ENCODE measurements at places on chromosomes 13 and 19.

DNA sequence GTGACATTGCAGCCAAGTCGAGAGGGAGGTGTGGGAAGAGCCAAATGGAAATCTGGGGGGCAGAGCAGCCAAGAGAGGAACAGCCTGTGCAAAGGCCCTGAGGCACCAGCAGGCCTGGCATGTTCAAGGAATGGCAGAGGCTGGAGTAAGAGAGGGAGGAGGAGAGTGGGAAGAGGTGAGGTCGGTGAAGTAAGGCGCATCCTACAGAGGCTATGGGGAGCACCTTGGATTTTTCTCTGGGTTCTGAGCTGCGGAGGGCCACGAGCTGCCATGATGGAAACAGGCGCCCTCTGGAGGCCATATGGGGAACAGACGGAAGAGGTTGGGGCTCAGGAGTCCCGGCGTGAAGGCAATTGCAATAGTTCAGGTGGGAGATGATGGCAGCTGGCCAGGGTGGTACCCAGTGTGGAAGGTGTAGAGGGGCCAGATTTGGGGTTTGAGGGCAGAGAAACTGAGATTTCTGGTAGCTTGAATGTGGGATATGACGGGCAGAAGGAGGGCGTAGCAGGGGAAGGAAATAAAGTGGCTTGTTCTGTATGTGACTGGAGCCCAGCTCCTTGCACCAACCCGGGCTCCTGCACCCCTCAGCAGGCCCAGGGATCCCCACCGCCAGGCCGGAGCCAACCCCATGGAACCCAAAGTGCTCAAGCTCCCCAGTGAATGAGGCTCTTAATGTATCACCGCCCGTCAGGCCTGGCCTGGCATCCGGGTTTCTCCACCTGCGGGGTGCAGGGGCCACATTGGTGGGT, 20.5 kb upstream of the STRN4 start:
- DNase-seq, result no peak

- no peak for DNase-seq
Observed at GRCh38 chr13:30193279-30194234, 113.8 kb downstream of the KATNAL1 start.

GRCh38 chr13:110262508-110263291, 44.3 kb downstream of the COL4A1 start:
- DNase-seq, result no peak

- no peak for DNase-seq
Observed at GRCh38 chr13:101019126-101019525, 344.5 kb upstream of the TMTC4 start.

DNA sequence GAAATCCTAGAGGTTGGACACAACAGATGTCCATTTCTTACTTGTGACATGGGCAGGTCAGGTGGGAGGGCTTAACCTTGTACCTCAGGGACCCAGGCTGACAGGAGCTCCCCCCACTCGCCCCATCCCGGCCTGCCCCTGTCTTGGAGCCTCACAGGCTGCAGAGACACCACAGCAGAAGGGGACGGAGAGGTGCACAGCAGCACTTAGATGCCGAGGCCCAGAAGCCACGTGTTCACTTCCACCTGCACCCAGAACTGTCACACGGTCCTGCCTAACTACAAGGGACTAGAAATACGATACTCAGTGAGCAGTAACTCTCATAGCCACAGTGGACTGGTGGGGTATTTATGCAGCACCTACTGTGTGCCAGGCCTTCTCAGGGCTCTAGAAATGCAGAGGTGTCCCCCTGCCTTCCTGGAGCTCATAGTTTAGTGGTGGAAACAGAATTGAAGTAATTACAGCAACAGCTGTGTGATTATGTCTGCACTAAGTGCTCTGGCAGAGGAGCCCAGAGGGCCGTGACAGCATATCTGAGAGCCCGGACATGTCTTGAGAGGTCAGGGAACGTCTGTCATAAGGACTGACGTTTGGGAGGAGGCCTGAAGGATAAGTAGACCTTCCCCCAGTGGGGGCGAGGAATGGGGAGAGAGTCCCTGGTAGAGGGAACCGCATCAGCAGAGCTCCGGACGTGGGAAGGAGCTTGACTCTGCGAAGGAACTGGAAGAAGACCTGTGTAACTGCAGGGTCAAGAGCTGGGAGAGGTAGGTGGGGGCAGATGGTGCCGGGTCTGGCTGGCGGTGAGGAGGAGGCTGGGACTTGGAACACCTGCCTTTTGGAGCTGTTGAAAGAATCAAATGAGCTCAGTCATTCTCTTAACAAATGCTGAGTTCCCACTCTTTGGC, 130.0 kb downstream of the SIPA1L3 start:
- no peak for DNase-seq

DNA sequence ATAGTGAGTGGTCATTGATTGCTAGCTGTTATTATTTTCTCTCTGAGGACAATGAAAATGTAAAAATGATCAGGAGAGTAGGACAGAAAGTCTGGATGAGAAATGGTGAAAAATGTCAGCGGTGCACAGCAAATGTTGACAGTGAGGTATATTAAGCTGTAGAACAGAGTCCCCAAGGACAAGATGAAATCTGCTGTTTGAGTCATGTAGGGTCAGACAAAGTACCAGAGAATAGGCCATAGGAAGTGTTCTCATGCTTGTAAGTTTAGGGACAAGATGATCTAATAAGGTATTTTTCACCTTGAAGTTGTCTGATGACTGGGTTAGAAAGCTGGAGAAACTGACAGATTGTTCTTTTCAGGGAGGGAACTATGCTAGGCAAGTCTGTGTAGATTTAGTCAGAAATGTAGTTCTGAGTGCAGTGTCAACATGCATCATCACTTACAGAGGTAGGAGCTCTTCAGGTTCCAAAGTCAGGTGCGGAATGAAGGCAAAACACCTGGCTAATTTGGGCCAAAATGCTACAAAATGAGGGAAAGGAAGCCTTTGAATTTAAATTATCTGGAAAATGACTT, 369.3 kb downstream of the DLEU7 start:
- DNase-seq, result no peak

GRCh38 chr19:33844478-33844877, 47.8 kb downstream of the KCTD15 start:
- no peak for DNase-seq

DNA sequence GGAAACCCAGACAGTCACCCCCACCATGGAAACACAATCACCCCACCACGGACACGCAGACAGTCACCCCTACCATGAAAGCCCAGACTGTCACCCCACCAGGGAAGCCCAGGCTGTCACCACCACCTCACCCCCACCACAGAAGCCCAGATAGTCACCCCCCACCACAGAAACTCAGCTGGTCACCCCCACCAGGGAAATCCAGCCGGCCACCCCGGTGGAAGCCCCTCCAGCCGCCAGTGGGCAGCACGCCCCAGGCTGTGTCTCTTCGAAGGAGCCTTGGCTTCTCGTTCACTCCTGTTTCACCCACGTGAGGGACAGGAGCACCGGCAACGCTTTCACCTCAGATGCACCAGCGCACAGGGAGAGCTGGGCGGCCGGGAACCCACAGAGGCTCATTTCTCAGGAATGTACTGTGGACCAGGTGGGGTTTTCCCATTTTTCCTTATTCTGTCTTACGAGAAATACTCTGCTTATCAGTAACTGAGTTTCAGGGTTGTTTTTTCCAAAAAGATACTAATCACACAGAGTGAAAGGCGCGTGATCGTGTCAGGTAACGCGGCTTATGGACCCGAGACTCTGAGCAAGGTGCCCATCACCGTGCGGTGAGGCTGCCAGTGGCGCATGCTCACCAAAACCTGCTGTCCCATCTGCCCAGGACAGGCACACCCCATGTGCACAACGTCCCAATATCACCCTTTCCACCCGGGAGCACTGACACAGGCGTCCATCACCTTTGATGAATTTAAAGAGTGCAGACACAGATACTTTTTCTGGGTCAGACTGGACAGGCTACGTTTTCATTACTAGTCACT, 28.0 kb downstream of the CARS2 start:
- no peak for DNase-seq

GRCh38 chr19:45130888-45131615, 29.7 kb downstream of the NKPD1 start:
- peak; percentile 95 for DNase-seq

DNA sequence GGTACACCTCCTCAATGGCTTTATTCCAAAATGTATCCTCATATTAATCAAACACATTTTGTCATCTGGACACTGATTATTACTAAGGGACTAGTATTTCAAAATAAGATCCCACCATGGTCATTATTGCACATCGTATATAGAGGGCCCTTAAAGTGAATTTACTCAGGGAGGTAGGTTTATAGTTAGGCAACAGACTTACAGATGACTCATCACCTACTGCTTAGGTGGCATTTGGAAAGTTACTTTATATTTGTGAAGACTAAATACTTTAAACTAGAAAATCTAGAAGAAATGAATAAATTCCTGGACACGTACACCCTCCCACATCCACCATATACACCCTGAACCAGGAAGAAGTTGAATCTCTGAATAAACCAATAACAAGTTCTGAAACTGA, 353.0 kb downstream of the KCTD12 start:
- DNase-seq, result no peak

DNA sequence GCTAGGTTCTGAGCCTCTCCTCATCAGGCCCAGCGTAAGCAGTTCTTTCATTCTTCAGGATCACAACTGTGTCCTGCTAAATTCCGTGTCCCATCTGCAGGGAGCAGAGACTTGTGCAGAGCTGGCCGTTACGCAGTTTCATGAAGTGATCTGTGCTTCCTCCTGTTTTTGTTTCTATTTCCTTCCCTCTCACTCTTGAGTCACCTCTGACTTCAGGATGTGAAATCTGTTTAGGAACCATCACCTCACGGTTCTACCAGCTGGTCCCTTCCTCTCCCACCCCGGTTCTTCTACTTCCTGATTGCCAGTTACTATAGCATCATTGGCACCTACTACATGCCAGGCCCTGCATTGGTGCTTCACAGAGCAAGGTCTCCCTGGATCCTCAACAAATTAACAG, 8.5 kb downstream of the MAU2 start:
- no peak for DNase-seq

DNA sequence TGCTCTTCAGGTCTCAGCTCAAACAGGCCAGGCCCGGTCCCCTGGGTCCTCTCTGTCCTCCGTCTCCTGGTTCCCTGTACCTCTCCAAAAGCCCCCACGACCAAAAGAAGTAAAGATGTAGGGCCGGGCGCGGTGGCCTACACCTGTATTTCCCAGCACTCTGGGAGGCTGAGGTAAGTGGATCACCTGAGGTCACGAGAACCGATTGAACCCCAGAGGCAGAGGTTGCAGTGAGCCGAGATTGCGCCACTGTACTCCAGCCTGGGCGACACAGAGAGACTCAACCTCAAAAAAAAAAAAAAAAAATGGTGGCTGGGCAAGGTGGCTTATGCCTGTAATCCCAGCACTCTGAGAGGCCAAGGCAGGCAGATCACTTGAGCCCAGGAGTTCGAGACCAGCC, 22.0 kb upstream of the BCL3 start:
- no peak for DNase-seq

GRCh38 chr19:11434703-11435056, 241 bp downstream of the ODAD3 start:
- DNase-seq, result no peak

GRCh38 chr13:26310470-26310869, 56.5 kb downstream of the CDK8 start:
- DNase-seq, result no peak

DNA sequence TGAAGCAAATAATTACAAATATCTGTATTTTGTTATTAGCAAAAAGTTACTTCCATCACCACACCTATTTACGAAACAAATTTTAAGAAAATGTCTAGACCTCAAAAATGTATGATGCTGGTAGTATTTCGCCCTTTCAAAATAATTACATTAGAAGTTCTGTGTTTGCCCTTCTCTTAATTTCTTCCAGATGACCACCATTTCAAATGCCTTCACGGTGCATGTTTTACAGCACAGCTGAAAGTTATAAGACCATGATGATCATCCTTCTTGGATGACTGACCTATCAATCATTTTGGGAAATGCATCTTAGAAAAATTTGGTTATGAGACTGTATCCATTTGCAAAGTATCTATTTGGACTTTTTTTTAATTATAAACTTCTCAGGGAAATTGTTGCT, 390.8 kb downstream of the SLITRK6 start:
- DNase-seq, result no peak

DNA sequence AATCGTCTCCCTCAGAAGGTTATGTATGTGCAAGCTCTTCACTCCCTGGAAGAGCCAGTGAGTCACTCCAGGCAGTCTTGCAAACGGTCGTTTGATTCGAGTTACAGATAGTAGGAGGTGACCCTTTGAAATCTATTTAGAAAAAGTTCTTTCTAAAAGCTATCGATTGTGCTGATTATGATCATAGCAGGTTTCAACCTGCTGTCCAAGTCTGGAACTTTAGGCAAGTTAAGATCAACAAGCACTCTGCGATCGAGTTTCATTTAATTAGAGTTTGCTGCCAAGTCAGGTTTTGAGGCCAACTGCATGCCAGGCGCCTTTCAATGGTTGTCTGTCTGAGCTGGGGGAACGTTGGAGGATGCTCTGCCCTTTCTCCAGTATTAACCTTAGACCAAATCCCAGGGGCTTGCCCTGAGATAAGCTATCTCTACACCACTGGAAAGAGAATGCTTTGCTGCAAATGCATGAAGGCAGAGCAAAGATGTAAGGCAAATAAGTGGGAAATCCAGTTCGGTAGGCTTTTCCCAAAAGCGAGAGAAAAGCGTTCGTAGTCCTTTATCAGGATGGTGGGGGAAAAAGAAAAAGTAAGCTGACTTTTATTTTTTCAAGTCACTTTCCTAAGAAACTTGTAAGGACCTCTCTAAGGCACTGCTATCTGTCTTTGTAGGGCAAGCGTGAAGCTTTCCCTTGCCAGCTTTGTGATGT, 287.5 kb downstream of the ATP8A2 start:
- no peak for DNase-seq

DNA sequence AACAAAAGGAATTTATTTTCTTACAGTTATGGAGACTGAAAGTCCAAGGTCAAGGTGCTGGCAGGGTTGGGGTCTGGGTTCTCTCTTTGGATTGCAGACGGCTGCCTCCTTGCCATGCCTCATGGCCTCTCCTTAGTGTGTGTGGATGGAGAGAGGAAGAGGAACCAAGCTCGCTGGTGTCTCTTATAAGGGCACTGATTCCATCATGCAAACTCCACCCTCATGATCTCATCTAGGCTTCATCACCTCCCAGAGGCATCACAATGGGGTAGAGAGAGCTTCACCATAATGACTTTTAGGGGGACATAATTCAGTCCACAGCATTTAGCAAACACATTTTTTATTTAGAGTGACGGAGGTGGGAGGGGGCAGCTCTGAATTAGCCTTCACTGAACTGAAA, 104.9 kb upstream of the ABCC4 start:
- DNase-seq, result no peak

DNA sequence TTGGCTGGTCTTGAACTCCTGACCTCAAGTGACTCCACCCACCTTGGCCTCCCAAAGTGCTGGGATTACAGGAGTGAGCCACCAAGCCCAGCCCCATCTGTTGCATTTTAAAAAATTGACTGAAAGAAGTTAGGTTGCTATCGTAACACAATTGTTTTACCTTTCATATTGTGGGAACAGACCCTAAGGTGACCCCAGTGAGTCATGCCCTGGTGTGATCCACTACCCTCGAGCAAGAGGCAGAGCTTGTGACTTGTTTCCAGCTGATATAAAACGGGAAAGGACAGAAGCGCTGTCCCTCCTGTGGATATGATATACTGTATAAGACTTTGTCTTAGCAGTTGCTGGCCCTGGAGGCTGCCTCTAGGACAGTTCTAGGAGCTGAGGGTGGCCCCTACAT, 308.6 kb downstream of the HS6ST3 start:
- no peak for DNase-seq

GRCh38 chr19:18861235-18861634, 29.5 kb downstream of the UPF1 start:
- no peak for DNase-seq

Measured in NCI-H2081 (cell line).